T follicular helper cell (primary cell): ENCODE measurements at places on chromosomes 3 and 15.

DNA sequence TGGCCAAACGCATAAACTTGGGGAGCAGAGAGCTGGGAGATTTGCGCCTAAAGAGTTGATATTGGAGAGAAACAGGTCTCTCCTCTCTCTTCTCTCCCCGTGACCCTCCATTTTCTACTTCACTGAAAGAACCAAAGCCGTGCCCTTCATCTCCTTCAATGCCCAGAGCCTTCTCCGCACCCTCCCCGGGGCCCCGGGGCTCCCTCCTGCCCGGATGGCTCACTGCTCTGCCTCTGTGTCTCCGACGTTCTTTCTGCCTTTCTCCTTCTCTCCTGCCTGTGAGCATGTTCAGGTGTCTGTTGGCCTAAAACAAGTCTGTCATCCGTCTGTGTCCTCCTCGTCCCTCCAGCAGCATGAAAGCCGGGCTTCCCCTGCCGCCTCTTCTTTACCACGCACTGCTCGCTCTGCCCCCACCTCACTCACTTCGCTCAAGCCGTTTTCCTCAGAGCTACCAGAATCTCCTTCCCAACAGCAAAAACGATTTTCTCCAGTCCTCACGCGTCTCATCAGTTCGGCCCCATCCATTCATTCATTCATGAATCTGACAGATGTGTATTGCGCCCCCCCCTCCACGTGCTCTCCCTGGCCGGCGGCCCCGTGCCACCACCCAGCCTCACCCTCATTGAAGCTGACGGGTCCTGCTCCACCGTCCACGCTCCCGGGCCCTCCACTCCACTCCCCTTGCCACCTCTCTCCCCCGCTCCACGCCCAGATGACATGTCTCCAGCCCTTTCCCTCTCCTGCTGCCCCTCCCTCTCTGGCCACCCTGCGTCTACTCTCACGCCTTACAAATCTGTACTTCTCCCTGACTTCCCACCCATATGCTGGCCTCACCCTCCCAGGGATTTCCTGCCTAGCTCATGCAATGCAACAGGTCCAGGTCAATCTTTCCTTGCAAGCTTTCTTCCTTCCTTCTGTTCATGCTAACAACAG lies 10.2 kb downstream of the MUC4 start:
- DNase-seq = no peak

DNA sequence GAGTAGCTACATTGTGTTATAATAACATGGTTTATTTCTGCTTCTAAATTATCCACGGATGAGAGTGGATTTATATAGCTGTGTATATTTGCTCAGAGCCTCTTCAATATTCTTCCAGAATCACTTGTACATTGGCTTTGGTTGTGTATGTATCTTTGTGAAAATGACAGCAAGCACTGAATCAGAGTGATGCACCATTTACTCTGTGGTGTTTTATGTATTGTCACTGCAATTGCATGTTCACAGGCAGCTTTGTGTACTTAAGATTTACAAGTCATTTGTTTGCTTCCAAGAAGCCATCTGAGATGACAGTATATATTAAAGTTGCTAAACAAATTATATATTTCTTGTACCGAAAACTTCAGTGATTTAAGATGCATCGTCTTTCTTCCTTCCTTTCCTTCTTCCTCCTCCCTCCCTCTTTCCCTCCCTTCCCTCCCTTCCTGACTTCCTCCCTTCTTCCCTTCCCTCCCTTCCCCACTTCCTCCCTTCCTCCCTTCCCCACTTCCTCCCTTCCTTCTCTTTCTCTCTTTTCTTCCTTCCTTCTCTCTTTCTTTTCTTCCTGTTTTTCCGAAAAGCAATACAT lies 362.3 kb upstream of the GOLIM4 start:
- no peak for DNase-seq

GRCh38 chr3:87873136-87873535 lies 185.7 kb downstream of the CGGBP1 start:
- DNase-seq = no peak

- no peak for DNase-seq
These were observed 55.7 kb upstream of the SMAD6 start for GRCh38 chr15:66646308-66646707.

DNA sequence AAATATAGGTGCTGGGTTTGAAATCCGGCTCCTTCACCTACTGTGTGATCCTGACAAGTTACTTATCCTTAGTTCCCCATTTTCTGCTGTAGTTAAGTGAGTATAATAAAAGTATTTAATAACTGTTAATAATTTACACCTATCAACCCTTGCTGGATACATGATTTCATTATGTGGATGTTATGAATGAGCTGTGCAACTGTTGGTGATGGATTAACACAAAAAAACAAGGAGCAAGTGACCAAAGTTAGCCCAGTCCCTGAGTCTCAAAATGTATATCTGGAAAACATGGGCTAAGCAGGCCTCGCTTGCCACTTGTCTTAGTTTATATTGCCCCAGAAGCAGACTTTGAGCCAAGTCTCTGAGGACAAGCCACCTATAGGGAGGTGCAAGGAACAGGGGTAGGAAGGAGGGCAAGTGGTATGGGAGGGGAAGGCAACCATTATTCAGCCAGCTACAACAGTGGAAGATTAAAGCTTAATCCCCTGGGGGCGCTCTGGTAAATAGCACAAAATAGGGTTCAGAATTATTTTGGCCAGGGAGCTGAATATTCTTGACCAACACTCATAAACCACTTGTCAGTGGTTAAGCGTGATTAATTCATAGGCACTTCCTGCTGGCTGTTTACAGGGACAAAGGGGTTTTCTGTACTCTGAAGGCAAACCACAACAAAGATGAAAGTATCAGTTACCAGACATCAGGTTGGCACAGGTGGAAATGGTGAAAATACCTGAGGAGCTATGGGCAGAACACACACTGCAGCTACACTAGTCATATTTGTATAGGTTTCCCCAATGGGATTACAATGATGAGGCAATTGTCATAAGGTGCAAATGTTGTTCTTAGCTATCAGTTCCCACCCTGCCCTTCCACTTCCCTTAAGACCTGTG lies 76.2 kb downstream of the TRIM42 start:
- no peak for DNase-seq

DNA sequence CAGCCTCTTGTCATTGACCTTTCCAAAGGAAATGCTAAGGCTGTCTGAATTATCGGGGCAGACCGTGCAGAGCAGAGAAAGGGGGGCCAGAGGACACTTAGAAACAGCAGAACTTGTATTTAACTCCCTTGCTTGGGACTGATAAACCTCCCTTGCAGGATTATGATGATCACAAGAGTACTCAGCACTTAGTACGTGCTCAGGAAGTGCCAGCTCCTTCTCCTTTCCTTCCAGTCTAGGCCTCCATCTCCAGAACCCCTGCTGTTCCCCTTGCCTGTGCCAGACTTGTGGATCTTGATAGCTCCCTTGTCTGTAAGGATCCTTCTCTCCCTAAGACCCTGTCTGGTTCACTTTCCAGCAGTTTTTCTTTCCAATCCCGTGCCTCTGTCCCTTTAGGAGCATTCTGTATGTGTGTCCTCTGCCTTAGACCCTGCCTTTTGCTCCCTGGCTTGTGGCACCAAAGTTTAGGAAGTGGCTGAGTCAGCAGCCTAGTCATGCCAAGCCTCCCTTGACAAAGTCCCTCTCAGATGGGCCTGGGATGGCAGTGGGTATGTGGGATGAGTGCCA lies 747 bp downstream of the SORD start:
- DNase-seq = no peak

DNA sequence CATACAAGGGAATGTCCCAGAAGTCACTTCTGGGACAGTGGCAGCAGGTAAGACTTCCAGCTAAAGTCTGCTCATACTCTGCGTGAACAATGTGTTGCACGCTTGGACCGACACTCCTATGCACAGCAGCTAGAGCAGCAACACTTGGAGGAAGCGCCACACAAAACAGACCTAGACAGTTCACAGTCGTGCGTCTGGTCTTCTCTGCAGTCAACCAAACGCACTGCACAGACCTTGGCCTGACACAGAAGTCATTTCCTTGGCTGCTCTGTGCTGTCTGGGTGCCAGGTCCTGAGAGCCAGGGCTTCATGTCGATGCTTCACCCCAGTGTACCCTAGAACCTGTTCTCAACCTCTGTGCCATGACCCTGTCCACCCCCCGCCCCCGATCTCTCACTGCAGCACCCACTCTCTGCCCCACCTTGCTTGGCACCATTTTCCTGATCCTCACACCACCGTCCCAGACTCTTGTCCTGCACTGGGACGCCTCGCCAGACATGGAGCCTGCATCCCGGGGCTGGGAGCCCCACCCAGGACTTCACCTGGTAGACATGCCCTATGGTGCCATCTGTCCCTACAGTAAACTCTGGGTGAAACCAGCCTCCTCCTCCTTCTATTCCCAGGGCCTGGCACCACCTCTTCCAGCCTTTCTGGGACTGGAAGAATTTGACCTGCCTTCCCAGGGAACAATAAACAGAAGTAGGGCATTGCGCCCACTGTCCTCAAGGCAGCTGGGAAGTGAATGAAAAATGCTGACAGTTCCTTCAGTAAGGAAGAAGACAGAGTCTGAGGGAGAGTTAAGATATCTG lies 3.1 kb downstream of the ATP10A start:
- peak; percentile 31 for DNase-seq

- no peak for DNase-seq
These were observed 141.2 kb downstream of the NEK11 start for GRCh38 chr3:131167867-131168266.

DNA sequence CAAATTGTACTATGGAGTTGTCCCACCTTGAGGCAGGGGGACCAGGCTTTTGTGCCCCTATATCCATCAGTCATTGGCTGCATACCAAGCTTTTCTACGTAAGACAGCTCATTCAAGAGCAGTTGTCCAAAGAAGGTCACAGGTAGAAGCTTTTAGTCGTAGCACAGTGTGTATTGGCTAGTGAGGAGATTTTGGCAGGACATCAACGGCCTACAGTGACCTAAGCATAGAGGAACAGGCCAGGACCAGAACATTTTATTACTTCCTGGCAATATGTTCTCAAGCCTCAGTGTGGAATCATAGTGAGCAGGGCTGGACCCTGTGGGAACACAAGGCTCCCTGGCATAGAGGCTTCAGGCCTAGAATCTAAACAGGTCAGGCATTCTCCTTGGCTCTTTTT lies 105.4 kb upstream of the ANKRD28 start:
- no peak for DNase-seq

- no peak for DNase-seq
These were observed 352.3 kb downstream of the LRTM1 start for GRCh38 chr3:54575618-54575960.

GRCh38 chr3:17132286-17133115 lies 247.7 kb downstream of the PLCL2 start:
- DNase-seq = no peak

DNA sequence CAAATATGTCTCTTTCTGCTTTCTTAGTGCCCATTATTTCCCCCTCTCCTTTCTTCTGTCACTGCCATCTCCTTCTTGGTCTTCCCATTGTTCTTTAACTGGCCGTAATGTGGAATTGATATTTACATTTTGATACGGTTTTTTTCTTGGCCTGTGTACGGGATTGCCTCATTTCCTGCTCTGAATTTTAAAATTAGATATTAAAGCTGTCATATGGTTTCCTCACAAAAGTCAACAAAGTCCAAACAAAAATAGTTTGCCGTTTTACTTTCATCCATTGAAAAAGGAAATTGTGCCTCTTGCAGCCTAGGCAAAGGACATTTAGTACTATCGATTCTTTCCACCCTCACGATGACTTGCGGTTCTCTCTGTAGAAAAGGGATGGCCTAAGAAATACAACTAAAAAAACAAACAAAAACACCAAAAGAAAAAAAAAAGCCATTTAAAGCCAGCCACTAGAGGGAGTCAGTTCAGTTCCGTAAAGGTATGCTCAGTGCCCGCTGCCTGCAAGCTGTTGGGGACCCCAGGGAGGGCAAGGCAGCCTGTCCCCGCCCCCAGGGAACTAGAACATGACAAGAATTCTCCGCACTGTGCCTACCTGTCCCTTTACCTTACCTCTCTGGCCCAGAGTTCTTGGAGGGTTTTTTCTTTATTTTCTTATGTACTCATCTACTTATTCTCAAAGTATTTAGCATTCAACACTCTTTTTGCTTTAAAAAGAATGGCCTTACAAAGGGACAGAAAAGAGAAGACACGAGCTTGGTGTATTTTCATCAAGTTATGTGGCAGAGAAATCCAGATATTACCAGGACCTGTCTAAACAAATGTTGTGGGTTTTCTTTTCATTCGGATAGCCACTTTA lies 30.0 kb upstream of the NR2E3 start:
- no peak for DNase-seq

DNA sequence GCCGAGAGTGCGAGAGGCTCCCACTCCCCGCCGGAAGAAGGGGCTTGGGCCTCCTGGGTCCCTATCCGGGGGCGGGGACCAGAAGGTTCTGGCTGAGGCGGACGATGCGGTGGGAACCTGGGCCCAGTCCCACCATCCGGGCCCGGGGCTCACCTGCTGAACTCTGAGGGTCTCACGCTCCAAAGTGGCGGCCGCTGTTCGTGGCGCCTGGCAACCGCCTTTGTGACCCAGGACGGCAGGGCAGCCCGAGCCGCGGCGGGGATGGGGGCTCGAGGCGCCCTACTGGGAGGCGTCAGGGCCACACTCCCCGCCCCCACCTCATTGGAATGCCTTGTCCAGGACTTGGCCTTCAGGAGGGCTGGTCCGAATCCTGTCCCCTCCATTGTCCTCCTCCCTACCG lies at the start of gene FANCD2OS:
Gene FANCD2OS (minus strand): TSS at position 165 of the 400 bp plus-strand sequence. CDS start 3,481 bp downstream, outside the sequence.
- no peak for DNase-seq

GRCh38 chr3:178435575-178435974 lies 100.7 kb upstream of the KCNMB2 start:
- no peak for DNase-seq

DNA sequence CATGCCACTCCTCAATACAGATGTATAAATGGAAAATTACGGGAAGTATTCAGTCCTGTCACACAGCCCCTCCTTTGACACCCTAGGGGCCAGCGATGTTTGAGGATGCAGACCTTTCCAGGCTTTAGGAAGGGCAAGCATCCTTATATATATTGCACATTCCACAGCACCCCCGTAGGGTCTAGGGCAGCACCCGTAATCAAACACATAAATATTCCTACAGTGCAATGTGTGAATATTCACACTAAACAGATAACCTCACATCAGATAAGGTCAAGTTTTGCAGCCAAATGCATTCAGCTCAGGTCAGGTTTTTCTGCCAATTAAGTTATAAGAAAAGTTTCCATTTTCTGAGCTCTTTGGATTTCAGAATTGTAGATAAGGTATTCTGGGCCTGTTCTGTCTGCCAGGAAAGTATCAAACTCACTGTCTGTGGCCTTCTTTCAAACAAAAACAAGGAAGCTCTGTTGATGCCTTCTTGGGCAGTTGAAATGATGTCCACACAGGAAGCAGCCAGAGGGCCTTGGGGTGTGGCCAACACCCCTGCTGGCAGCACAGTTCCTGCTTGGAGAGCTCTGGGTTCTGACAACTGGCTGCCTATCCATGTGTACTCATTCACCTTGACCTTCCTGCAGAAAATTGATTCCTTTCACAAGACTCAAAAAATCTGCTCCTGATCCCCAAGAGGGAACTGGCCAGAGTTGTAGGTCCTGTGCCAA lies 427.0 kb downstream of the NTRK3 start:
- DNase-seq = no peak

GRCh38 chr3:70740872-70741271 lies 428.4 kb upstream of the MDFIC2 start:
- no peak for DNase-seq

- peak; percentile 13 for DNase-seq
These were observed 13.6 kb downstream of the MRPS25 start for GRCh38 chr3:15051531-15051930.

GRCh38 chr15:51030649-51031316 lies 63.9 kb downstream of the TNFAIP8L3 start:
- no peak for DNase-seq

GRCh38 chr15:64502551-64502950 lies 42.2 kb downstream of the ZNF609 start:
- no peak for DNase-seq

GRCh38 chr15:70750203-70750869 lies 13.0 kb downstream of the UACA start:
- no peak for DNase-seq
